Stimulated activated CD8-positive, alpha-beta memory T cell treated with anti-CD3 and anti-CD28 coated beads, Interleukin-2, amount 100 ng/mL, for 1 hour (primary cell): ENCODE measurements at places on chromosomes 3 and 15.
A peak's percentile ranks its signal among the peaks of the same experiment; 100 is the strongest.

GRCh38 chr3:38382506-38383080 is 36.0 kb downstream of the XYLB start:
- DNase-seq = no peak

DNA sequence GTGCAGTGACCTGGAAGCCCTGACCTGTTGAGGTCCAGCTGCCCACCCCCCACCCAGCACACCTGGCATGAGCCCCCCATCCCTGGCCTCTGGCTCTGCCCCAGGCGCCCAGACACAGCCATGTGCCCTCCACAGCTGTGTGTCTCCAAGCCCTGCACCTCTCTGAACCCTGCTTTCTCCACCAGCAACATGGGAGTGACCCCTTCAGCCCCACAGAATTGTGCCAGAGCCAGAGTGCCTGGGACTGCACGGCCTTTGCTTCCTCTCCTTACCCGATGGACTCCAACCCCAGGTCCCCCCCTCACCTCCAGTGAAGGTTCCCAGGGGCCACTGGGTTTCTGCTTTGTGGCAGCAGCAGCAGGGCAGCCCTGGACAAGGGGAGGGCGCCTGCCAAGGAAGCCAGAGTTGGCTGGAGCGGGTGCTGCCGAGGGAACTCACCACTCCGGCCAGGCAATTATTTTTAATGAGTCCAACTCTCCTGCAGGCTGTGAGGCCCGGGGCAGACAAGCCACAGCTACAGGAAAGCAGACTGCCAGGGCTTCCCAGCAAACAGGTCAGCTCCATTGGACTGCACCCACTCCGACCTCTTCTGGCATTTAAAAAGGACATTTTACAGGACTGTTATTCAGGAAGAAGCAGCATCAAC is 24.1 kb downstream of the PRR20G start:
- no peak for DNase-seq

DNA sequence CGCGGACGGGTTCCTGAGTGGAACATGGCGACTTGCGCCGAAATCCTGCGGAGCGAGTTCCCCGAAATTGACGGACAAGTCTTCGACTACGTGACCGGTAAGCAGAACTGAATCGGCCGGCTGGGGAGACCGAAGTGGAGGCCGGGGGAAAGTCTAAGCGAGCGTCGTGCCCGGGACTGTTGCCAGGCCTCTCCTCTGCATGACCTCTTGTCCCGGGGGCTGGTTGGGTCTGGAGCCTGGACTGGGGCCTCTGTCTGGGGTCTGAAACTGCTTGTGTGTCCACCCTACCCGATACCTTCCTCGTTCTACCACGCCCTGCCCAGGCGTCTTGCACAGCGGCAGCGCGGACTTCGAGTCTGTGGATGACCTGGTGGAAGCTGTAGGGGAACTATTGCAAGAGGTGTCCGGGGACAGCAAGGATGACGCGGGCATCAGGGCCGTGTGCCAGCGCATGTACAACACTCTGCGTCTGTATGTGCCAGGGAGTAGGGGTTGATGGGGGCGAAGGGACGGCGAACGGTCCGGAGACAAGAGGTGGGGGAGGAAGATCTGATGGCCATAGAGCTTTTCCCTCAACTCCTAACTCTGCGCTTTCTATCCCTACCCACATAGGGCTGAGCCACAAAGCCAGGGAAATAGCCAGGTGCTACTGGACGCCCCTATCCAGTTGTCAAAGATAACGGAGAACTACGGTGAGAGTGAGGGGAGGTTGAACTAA is at the start of gene ABCF3:
Gene ABCF3 (plus strand): TSS at position 16 of the 718 bp plus-strand sequence. CDS start 9 bp downstream, at position 25.
- no peak for DNase-seq

DNA sequence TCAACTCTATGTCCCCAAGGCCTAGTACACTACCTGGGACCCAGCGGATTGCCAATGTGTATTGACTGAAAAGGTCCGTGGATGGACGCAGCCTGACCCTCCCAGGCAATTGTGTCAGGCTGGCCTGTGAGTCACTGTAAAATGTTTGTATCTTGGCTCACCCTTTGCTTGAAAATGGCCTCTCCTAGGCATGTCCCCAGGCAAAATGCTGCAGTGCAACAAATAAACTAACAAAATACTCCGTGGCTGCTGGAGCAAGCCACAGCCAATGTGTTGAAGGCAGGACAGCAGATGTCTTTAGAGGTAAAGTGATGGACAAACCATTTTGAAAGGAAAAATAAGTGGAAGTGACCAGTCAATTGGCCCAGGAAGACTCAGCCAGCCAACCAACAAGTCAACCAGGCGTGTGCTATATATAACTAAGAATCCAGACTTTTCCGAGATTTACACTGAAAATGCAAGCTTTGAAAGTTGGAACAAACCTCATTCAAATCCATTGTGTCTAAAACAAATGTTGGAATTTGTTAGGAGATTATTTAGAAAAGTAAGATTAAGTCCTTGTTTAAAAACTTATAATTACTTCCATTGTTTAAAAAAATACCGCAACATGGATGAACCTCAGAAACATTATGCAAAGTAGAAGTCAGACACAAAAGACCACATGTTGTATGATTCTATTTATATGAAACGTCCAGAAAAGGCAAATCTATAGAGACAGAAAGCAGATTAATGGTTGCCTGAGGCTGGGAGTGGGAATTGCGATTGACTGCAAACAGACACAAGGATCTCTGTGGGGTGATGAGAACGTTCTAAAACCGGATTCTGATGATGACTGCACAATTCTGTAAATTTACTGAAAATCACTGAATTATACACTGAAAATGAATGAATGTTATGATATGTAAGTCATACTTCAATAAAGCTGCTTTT is 191.2 kb downstream of the TLE3 start:
- no peak for DNase-seq

DNA sequence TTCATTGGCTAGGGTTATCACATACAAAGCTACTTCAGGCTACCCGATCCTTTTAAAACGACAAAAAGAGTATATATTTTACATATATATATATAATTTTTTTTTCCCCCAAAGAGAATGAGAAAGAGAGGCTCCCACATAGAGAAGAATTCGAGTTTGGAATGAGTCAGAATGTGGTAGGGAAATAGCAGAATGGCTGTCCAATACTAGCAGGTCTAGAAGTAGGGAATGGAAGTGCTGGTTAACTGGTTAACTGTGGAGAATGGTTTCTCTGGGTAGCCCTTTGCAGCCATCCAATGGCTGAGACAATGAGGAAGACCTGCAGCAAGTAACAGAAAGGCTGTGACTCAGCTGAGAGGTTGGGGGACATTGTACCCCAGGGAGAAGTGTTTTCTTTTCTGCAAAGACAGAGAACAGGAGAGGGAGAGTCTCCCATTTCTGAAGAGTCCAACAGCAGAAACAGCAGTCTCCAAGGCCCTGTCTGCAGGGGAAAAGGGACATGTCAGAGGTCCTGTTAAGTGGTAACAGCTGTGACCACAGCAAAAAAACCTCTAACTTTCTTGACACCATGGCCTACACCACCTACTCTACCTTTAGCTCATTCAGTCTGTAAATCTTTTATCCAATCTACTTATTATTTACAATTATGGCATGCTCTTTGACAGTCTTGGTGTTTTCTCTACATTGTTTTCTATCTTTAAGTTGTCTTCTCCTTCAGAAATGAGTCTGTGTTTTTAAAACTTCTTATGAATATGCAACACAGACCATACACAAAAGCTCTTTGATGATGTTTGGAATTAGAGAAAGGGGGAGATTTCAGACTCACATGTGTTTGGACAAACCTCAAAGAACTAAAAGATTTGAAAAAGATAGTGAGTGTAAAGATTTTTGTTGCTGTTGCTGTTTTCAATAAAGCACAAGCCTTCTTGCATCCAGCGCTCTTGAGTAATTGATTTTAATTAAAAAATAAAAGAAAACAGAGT is 116.1 kb upstream of the SLC7A14 start:
- no peak for DNase-seq

DNA sequence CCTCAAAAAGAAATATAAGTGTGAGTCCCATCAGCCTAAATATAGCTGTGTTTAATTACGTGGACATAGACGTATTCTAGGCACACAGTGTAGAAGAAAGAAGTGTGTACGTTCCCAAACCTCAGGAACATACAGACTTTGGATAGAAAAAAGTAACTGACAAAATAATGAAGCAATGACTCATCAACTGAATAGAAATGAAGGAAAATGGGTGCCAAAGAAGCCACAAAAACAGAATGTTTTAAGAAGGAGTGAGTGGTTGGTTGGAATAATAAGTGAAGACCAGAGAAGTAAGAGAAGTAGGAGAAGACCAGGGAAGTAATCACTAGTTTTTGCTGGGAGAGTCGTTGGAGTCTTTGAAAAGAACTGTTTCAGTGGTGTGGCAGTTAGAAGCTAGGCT is 518.1 kb downstream of the ROBO1 start:
- DNase-seq = no peak

DNA sequence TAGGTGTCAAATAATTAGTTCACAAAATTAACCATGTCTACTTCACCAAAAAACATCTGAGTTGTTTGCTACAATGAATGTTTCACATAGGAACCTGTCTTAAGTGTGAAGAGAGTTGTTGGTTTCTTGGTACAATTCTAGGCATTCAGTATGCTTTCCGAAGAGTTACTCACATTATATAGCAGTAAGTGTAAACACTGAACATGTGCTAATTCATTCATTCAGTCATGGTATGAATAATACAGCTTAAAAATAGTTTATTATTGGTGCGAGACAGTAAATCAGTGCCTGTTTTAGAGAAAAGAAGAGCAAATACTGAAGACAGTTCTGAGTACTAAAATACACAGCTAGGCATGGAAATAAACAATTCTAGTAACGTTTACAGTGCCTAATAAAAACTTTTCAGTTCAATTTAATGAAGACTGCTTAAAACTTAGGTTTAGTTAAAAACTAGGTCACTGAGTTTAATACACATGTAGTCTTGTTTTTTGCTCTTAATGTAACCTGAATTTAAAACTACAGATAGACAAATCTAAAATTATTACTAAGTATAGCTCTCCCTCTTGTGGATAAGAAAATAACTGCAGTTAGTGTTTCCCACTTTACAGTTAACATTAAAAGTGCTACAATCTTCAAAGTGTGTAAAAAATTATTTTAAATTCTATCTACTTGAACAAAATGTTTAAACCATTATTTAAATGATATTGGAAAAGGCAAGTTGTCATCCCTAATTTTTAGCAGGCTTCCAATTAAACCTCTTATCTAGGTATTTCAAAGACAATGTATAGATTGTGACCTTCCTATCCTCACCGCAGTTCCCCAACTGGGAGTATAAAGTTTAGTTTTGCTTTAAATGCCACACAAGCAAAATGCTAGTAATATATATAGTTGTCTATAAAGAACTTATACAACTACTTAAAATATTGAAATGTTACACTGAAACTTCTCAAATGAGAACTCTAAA is 20.1 kb upstream of the ZCWPW2 start:
- DNase-seq = no peak

DNA sequence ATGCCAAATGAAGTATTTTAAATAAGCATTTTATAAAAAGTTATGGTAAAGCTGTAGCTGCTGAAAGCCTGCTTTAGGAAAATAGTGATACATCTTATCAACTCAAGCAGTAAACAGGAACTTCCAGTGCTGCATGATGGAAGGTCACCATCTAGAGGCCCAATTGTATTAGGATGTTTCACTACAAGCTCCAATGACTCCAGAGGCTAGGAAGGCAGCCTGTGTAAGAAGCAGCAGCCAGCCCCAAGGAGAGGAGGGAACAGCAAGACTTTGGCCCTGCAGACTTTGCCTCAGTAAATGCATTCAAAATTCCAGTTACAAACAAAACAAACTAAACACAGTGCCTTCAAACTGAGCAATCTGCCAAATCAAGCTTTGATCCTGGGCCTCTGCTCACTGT is 32.1 kb downstream of the ILDR1 start:
- DNase-seq = no peak

DNA sequence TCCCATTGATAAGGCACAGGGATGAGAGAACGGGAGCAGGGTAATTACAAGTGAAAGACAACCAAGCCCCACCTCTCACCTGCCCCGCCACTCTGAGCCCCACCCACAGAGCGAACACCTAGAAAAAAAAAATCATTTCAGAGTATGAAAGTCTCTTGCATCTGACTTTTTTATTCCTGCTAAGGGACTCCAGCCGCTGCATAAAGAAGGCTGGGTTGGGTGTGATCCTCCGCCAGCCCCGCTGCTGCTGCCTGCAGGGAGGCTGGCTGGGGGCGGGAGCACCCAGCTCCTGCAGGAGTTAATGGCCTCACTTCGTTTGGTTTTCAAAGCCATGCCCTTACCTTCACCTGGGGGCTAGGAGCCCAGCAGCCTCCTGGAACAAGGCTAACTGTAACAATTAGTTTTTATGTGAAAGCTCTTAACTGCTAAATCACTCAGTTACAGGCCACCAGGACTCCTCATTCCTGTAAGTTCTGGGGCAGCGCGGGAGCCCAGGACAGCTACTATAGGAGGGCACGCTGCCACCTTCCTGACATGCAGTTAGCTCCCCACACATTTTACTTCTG is 78.0 kb upstream of the SNRPA1 start:
- no peak for DNase-seq

DNA sequence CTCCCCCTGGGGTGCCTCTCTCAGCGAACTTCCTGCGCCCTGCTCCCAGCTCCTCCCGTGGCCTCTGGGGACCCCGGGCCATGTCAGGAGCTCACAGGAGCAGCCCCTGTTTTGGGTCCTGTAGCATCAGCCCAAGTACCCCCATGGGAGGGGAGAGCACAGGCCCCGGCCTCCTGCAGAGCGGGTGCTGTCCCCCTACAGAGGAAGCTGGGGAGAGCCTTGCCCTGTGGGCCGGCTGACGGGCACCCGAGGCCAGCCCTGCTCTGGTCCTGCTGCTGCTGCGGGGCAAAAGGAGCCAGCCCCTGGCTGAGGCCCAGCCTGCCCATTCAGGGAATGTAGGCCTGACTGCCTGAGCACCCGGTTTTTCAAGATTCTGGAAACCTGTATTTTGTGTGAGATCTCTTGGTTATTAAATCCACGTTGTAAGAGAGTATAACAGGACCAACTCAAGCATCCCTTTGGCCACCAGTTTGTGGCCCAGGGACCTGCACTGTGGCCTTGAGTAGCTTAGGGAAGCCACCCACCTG is 12.4 kb downstream of the PLXNA1 start:
- no peak for DNase-seq

DNA sequence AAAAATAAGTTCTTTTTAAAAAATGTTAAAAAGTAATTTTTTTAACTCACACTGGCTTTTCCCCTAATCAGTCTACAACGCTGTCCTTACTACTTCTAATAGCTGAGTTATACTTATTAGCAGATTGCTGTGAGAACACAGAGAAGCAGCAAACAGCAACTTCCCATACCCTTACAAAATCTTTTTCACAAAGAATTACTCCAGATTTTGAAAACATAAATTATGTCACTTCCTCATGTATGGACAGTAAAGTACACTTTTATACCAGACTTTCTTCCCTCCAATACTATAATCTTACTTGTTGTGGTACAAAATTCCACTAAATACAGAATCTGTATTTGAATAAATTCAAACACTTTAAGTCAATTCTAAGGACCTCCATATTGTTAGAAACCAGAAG is 2.1 kb downstream of the PHC3 start:
- no peak for DNase-seq

GRCh38 chr15:75025107-75025506 is 1.7 kb downstream of the PPCDC start:
- DNase-seq = no peak

GRCh38 chr3:40725031-40725430 is 200.3 kb downstream of the ZNF621 start:
- DNase-seq = no peak

- DNase-seq = no peak
These were observed 119.7 kb downstream of the AQP9 start for GRCh38 chr15:58257776-58258325.

GRCh38 chr3:113531826-113532697 is at the start of gene SIDT1:
SIDT1 (plus strand) TSS chr3:113532555; CDS start chr3:113533022, 467 bp downstream.
- DNase-seq = peak; percentile 52

GRCh38 chr3:70075101-70075500 is 75.6 kb downstream of the SAMMSON start:
- no peak for DNase-seq

GRCh38 chr3:70065696-70066253 is 66.2 kb downstream of the SAMMSON start:
- DNase-seq = no peak
